ENCODE measurements at places on chromosomes 16 and 17.

GRCh38 chr16:88482630-88483391 is 29.7 kb downstream of the ZFPM1 start:
- DNase-seq, result no peak

- DNase-seq, result peak; percentile 20
These were observed 11.4 kb downstream of the DYNC1LI2 start for GRCh38 chr16:66740010-66740409.

GRCh38 chr17:80992948-80993624 is 1.4 kb downstream of the CHMP6 start:
- no peak for DNase-seq

DNA sequence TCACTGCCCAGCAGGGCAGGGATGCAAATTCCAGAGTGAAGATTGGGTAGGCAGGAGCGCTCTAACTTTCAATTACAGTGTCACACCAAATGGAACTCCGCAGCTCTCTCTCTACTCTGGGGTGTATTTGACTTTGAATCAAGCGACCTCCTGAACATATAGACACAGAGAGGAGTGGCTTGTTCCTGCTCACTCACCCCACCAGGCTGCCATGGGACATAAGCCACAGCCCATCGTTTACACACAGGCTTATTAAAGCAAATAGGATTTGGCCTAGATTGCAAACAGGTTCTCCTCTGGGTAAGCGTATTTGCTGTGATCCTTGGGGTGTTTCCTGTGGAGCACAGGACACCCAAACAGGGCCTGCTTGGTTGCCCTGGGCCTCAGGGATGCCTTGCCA is 281.6 kb upstream of the CCL2 start:
- no peak for DNase-seq

DNA sequence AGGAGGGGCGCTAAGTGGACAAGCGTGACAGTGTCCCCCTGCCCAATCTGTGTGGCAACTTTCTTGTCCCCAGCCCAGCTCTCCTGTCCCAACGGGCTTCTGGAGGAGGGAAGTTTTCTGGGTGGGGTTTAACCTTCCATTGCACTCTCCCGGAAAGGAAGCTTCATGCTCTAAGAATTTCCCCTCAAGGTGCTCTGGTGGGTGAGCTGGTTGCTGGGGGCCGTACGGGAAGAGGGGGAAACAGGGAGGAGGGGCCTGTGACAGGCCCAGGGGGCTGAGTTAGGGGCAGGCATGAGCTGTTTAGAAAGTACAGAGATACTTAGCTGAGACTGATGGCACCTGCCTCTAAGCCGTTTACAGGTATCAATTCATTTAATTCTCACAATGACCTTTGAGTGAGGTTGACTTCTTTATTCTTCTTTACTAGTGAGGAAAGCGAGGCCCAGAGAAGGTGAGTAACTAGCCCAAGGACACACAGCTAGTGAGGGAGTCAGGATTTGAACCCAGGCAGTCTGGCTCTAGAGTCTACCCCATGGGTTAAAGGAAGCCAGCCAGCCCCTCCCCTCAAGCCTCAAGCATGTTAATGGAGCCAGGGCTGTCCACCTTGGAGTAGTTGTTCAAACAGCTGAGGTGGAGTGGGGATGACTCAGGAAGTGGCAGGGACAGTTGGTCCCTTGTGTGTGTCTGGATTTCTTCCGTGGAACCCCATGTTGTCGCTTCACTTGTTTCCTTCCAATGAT is 18.9 kb downstream of the ADGRG1 start:
- DNase-seq, result no peak

DNA sequence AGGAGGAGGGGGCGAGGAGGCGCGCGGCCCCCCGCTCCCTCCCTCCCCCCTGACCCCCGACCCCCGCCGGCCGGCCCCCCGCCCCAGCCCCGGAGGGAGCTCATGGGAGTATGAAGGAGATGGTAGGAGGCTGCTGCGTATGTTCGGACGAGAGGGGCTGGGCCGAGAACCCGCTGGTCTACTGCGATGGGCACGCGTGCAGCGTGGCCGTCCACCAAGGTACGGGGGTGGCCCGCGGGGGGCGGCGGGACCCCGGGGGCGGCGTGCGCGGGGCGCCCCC is 390 bp downstream of the MLLT6 start:
- DNase-seq, result no peak

GRCh38 chr16:20257234-20257633 is 70.1 kb downstream of the GP2 start:
- no peak for DNase-seq

GRCh38 chr16:84883301-84883700 is 63.5 kb downstream of the CRISPLD2 start:
- no peak for DNase-seq

- no peak for DNase-seq
These were observed 28.6 kb downstream of the NPTX1 start for GRCh38 chr17:80447790-80448189.

DNA sequence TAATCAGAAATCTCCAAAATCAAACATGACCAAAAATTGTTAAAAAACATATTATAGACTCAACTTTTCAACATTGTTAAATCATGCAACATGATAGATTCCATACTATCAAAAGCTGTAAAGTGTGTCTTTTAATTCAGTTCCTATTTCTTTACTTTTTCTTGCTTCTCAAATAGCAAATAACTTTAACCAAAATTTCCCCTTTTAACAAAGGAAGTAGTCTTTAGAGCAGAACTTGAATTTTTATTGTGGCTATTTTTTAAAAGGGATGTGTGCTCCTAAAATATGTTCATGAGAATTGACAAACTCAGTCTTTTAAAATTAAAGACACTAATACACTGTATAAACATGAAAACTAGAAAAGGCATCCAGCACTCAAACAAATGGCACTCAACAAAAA is 49.1 kb downstream of the SPAG9 start:
- DNase-seq, result no peak

GRCh38 chr17:49191409-49191916 is 18.9 kb downstream of the GNGT2 start:
- no peak for DNase-seq

DNA sequence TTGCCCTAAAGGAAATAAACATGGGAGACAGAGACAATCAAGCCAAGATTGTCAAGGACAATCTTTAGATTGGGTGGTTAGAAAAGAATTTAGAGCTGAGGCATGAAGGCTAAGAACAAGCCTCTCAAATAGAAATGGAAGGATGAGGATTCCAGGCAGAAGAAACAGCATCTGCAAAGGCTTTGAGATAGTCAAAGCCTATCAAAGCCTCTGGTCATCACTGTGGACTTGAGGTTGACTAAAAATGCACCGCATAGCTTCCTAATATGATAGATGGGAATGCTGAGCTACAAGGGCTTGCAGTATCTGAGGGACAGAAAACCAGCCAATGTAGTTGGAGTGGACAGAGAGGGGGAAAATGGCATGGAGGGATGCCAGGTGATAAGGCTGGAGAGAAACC is 109.8 kb upstream of the FAM20A start:
- DNase-seq, result no peak

DNA sequence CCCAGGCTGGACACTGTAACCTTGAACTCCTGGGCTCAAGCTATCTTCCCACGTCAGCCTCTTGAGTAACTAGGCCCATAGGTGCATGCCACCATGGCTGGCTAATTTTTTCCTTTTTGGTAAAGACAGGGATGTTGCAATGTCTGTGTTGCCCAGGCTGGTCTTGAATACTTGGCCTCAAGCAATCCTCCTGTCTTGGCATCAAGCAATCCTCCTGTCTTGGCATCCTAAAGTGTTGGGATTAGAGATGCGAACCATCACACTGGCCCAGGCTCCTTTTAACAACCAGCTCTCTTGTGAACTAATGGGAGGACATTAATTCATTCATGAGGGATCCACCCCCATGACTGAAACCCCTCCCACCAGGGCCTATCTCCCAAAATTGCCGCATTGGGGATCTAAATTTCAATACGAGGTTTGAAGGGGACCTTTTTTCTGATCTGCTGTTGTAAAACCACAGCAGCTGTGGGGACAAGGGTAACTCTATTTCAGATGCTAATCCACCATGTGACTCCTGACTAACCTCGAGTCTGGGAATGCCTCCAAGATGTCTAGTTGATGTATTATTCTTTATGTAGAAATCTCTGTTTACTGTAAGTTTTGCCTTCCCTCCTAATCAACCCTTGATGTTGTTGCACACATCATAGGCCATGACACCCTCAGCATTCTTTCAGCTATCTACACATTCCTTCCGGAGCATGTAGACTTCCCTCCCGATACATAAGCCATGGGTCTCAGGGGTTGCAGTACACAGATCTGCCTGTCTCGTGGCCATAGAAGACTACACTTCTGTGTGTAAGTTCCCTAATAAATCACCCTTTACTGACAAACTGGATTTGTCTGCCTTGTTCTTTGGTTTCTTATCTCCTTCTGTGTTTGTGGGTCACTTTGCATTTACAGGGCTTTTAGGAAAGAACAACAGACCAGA is 37.6 kb downstream of the RNF112 start:
- DNase-seq, result peak; percentile 54

DNA sequence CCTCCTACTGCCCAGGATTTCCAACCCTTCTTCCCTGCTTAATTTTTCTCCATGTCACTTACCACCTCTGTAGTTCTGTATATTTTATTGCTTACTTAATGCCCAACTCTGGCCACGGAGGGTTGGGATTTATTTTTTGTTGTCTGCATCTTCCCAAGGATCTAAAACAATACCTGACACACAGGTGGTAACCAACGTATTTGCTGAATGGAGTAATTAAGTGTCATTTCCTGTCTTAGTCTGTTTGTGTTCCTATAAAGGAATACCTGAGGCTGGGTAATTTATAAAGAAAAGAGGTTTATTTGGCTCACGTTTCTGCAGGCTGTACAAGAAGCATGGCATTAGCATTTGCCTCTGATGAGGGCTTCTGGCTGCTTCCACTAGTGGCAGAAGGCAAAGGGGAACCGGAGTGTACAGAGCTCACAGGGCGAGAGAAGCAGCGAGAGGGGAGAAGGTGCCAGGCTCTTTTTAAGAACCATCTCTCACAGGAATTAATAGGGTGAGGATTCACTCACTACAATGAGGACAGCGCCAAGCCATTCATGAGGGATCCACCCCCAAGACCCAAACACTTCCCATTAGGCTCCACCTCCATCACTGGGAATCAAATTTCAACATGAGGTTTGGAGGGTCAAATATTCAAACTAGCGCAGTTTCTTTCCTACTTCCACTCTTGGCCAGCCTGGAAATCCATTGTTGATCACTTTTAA is 44.8 kb downstream of the ERN1 start:
- DNase-seq, result no peak

GRCh38 chr17:927611-928461 is 51.7 kb downstream of the NXN start:
- DNase-seq, result peak; percentile 52

DNA sequence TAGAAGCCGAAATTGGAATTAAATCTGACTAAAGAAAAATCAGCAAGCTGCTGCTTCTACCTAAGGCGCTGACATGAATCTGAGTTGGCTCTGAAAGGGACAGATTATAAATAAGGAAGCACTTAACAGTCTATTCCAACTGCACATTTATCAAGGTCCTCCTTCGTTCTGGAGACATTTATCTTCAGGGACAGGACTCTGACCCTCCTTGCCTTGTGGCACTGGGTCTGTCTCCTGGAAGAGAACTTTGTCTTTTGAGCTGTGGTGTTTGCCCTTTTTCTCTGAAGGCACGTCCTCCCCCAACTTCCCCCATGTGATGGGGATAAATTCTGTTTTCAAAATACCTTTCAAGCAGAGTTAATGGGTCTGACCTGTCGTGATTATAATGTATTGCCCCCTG is 47.0 kb upstream of the MARCHF10 start:
- peak; percentile 26 for DNase-seq

DNA sequence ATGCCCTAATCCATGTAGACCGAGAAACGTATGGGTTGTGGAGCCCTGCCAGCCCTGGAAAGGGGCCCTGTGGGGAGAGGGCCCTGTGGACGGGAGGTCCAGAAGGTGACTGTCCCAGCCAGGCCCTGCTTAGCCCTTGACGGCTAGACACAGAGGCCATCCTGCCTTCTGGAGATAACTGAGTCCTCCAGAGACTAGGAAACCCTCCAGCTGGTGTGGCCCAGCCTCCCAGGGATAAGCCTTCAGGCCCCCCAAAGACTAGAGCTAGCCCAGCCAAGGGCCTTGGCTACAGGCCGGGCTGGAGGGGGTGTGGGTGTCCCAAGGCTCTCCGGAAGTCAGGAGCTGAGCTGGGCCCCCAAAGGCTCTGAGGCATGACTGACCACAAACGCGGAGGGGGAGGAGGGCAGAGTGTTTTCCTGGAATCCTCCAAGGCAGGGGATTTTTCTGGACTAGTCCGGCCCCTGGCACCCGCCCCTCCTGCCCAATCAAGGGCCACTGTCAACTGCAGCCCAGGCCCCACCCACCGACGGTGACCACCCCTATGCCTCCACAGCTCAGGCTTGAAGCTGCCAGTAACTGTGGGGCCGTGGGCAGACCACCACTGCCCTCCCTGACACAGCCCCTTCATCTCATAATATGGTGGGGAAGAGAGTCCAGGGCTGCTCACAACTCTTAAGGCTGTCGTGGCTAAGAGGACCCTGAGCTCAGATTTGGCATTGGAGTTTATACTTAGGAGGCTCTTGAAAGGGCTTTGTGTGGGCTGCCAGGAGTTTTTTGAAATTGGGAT is 885 bp upstream of the VASN start:
- no peak for DNase-seq

- DNase-seq, result no peak
These were observed 29.6 kb downstream of the LITAF start for GRCh38 chr16:11556945-11557720.

DNA sequence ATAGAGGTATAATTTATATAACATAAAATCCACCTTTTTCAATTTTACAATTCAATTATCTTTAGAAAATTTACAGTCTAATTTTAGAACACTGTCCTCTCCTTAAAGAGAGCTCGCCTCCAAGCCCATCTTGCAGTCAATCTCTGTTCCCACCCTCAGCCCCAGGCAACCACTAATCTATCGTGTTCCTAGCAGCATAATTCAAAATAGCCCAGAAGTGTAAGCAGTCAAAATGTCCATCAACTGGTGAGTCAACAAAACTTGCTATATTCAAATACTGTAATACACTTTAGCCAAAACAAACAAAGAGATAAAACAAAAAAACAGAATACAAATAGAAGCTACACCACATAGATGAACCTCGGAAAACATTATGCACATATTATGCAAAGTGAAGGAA is 1006.8 kb upstream of the EEF2KMT start:
- DNase-seq, result no peak

- no peak for DNase-seq
These were observed 345 bp downstream of the EMC8 start for GRCh38 chr16:85798901-85799496.
